Hair follicular keratinocyte (primary cell): ENCODE measurements at places on chromosomes 13 and 19. TPM values are rescaled to one million over a fixed set of nuclear protein-coding genes. Genes with fewer than 3 reads are reported as not detected.

The BRSK1 gene
- total RNA-seq: 1.7 and 2.3 TPM in 2 replicates

The PSPN gene
- total RNA-seq: 0.34 and 0.62 TPM in 2 replicates

The COL5A3 gene
- total RNA-seq: 0.62 and 4.9 TPM in 2 replicates

The UPF3A gene
- total RNA-seq: 21.1 and 21.5 TPM in 2 replicates

The CLDND2 gene
- not detected in 2 replicates for total RNA-seq

The KLK11 gene
- 1.0 and 1.7 TPM in 2 replicates for total RNA-seq

The TEX26 gene
- not detected in 2 replicates for total RNA-seq

The LTBP4 gene
- 57.3 and 133 TPM in 2 replicates for total RNA-seq

The CGB3 gene
- not detected in 2 replicates for total RNA-seq

The SYNGR4 gene
- not detected in 2 replicates for total RNA-seq

The ADGRE1 gene
- not detected in 2 replicates for total RNA-seq

The ZNF66 gene
- 1.2 and 2.2 TPM in 2 replicates for total RNA-seq

The RNF17 gene
- not detected in 2 replicates for total RNA-seq

The CGB8 gene
- not detected in 2 replicates for total RNA-seq

The ZNF567 gene
- 2.7 and 4.0 TPM in 2 replicates for total RNA-seq

The PINLYP gene
- 6.6 and 8.0 TPM in 2 replicates for total RNA-seq
